ENCODE measurements at places on chromosomes 16 and 17. TPM values are rescaled to one million over a fixed set of nuclear protein-coding genes. Genes with fewer than 3 reads are reported as not detected.

RASD1 gene
- total RNA-seq = not detected

SOCS3 gene
- 27.4 TPM for total RNA-seq

NPIPB9 gene
- 0.33 TPM for total RNA-seq

ABI3 gene
- total RNA-seq = 10.3 TPM

PABPN1L gene
- total RNA-seq = not detected

CCDC144A gene
- not detected for total RNA-seq

MT1M gene
- not detected for total RNA-seq

KRT20 gene
- total RNA-seq = not detected

TEKT1 gene
- total RNA-seq = not detected

SMPD3 gene
- total RNA-seq = not detected

TOM1L1 gene
- total RNA-seq = 9.2 TPM
